T-cell (primary cell): ENCODE measurements at places on chromosomes 3 and 15.

DNA sequence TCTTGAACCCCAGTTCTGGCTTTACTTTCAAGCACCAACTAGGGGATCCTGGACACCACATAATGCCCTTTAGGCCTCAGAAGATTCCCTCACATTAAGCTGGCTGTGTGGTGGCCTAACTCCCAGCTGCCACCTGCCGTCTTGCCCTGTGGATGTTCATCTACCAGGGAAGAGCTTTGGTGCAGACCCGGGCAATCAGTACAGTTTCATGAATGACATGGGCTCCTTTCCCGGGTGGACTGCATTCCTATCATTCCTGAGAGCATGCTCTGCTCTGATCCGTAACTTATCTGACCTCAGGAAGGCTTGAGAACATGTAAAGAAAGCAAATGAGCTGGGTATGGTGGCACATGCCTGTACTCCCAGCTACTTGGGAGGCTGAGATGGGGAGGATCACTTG is 50.0 kb upstream of the GSK3B start:
- no peak for DNase-seq

DNA sequence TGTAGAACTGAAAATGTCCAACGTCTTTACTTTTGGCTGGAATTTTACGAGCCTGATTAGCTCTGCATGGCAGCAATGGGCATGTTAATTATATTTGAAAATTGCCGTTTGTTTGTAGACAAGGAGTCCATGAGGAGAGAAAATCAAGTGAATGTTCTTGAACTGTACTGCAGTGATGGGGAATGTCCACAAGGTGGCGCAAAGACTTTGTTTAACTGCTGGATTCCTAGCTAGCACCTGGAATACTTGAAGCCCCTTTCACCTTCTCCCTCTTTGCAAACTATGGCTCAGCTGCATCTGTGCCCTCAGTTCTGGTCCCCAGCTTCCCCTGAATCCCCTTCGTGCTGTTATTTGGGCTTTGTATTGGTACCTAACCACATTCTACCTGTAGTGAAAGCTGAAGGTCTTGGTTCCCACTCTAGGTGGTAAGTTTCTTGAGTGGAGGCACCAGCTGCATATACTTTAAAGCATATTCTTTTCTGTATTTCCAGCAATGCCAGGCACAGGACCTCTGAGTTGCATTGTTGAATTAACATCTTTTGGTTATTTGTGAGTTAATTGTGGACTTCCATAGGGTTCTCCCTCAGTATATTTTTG is 25.3 kb downstream of the EXOG start:
- peak; percentile 60 for DNase-seq

- no peak for DNase-seq
These were observed 8.4 kb downstream of the ABHD2 start for GRCh38 chr15:89096664-89097063.

DNA sequence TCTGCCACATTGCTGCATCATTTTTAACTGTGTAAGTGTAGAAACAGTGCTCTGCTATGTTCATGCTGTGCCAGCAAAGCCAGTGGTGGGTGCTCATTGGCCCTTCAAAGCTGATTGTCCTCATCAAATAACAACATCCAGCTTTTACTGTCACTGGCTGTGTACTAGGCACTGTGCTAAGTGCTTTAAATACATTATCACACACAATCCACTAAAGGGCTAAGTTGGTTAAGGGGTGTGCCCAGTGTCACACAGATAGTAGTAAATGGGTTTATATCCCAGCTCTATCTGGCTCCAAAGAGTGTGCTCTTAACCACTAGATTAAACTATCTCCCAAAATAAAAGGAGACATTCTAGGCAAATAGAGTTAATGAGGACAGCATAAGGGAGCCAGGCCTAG is 7.7 kb downstream of the TUBGCP4 start:
- no peak for DNase-seq

- DNase-seq: no peak
These were observed 28.1 kb upstream of the LXN start for GRCh38 chr3:158700559-158700958.

DNA sequence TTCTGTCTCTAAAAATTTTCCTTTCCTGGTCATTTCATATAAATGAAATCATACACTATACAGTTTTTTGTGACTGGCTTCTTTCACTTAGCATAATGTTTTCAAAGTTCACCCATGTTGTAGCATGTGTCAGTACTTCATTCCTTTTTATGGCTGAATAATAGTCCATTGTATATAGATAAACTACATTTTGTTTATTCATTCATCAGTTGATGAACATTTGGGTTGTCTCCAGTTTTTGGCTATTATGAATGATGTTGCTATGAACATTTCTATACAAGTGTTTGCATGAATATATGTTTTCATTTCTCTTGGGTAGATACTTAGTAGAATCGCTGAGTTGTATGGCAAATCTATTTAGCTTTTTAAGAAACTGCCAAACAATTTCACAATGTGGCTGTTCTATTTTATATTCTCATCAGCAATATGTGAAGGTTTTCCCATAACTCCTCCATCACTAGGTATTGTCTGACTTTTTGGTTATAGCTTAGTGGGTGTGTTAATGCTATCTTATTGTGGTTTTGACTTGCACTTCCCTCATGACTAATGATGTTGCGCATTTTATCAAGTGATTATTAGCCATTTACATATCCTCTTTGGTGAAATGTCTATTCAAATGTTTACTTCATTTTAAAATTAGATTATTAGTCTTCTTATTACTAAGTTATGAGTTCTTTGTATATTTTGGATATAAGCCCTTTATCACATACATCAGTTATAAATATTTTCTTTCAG is 21.7 kb upstream of the AP4E1 start:
- DNase-seq: no peak

GRCh38 chr3:71502066-71502625 is 81.4 kb downstream of the FOXP1 start:
- no peak for DNase-seq

GRCh38 chr15:64070965-64071851 is 22.4 kb downstream of the CIAO2A start:
- no peak for DNase-seq

GRCh38 chr3:194087280-194087679 is 48.7 kb upstream of the HES1 start:
- no peak for DNase-seq

DNA sequence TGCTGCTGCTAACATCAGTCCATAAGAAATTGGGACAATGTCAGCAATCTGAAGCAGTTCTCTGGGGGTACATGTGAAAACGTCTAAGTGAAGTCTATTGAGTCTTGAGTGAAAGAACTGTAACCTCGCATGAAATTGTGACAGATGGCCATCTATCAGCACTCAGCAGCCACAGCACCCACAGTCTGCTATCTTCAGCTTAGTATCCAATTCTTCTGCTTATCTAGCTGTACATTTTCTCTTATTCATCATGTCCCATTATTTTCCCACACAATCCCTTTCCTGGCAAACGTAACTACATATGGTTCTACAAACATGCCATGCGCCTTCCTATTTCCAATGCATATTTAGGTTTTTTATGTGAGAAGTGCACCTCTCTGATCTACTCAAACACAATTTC is 629.7 kb downstream of the NTRK3 start:
- DNase-seq: no peak
